ENCODE measurements at places on chromosomes 12 and 14.

DNA sequence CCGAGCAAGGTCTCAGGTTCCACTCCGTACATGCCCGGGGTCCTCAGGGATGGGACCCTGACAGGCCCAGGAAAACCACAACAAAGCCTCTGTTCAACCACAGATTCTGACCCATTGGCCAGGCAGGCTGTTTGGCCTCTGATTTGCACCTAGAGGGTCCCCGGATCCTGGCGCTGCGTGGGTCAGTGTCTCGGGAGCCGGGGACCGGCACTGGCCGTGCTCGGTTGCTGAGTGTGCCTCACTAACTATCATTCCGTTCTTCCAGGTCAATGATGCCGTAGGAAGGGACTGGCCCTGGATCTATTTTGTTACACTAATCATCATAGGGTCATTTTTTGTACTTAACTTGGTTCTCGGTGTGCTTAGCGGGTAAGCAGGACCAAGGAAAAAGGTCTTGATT, 290.2 kb upstream of the FKBP4 start:
- DNase-seq: no peak

DNA sequence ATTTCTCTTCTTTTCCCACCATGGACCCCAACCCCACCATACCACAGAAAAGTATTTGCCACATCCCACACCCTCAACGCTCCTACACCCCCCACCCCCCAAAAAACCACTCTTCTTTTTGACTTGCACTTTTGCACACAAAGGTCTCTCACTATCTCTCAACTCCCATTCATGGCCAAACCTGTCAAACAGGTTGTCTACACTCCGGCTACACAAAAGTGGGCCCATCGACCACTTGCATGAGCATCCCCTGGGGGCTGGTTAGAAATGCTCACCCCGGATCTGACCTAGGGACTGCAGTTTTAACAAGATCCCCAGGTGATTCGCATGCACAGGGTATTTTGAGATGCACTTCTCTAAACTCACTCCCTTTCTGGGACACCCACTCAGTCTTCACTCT, 248.2 kb downstream of the DPF3 start:
- no peak for DNase-seq

DNA sequence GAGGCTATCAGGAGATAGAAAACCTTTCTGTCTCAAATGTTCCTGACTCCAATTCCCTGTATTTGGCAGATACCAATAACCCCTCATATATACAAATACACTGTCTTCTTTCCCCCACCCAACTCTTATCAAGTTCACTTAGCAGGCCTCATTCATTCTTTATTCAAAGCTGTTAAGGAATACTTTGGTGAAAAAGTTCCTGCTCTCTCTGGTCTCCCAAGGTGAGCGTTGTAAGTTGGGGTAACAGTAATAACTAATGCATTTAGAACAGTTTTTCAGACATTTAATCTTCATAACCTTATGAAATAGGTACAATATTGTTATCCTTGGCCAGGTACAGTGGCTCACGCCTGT, 3.9 kb upstream of the GDF11 start:
- DNase-seq: no peak

DNA sequence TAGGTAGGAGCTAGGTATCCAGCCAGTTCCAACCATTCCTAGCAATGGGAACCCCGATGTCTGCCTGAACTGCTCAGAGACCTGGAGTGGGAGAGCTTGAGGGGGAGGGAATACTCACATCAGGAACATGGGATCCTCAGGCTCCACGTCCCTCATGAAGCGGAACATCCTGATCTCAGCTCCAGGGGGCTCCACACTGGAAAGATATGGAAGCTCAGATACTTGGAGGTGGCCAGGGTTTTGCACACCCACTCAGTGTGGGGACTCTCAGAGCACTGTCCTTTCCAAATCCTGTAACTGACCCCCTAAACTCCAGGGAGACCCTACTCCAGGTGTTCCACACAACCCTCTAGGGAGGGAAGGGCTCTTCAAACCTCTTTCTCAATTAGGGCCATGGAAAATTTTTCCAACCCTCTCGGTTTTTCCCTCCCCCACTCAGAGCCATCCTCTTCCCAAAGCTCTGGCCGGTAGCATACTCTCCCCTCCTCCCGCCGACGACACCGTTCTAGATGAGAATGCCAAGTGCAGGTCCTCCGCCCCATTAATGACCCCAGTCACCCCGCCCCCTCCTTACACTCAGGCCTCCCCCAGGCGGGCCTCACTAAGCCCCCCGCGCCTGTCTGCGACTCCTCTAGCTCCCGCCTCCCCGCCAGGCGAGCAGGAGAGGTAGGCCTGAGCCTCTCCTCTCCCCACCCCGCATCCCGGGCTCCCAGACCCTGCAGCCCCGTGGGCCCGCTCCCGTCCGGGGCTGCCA, 597 bp downstream of the MLF2 start:
- no peak for DNase-seq

- DNase-seq: no peak
Measured at GRCh38 chr12:25005376-25005775, 56.5 kb upstream of the BCAT1 start.

DNA sequence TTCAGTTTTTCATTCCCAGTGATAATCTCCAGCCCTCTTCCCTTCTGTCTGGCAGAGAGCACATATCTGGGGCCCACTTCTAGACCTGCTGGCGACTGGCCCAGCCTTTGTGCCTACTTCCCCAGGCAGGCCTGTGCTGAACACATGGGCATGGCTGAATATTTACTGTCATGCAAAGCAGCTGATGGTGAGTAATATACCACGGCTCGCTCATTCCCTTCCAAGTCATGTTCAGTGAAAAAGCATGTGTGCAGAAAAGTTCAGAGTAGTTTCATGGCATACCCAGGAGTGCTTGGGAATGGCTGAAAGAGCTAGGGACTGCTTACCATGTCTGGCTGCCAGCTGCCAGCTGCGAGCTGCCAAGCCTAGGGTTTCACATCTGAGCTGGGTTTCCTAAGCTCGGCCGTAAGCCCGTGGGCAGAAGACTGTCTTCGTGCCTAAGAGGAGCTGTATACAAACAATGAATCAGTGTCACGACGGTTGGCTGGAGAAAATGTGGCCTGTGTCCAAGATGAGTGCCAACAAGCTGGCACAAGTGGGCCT, 179.9 kb upstream of the PELI2 start:
- no peak for DNase-seq

DNA sequence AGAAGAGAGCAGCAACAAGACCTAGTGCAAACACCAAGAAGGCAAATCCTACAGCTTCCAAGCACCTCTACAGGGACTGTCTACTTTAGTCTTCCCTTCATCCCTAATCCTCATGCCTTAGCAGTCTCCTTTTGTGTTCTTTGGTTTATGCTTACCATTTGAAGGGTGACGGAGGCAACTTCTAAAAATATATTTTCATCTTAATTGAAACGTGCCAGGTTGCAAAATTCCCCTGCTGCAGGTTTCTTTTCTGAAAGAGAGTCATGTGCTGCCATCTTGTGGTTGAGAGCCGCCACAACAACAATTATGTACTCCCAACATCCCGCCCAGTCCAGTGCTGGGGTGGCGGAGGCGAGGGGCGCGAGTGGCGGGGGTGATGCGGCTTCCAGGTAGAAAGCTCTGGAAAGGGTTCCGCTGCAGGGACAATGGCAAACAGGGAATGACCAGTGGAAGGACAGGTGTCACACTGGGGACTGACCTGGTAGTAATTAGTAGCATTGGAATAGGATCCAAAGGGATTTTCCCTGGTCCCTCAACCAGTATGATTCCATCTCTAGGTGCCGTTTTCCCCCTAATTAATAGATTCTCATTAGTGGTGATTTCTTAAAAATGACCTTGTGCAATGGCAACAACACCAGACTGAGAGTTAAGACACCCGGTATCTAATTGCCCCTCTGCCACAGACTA, 80.3 kb upstream of the GNG2 start:
- DNase-seq: peak; percentile 51

DNA sequence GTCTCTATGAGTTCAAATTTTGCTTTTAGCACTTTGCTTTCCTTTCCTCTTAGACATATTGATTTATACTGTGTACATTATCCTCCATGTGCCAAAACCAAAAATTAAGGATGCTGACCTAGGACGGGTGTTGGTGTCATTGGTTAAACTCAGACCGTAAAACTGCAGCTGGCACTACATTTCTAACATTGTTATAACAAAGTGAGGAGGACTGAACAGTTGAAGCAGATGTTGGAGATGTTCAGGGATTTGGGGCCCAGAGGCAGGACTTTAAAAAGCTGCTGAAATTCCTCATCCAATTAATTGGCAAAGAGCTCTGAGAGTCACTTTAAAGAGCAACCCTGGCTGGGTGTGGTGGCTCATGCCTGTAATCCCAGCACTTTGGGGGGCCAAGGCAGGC, 72.4 kb downstream of the TMTC1 start:
- no peak for DNase-seq

DNA sequence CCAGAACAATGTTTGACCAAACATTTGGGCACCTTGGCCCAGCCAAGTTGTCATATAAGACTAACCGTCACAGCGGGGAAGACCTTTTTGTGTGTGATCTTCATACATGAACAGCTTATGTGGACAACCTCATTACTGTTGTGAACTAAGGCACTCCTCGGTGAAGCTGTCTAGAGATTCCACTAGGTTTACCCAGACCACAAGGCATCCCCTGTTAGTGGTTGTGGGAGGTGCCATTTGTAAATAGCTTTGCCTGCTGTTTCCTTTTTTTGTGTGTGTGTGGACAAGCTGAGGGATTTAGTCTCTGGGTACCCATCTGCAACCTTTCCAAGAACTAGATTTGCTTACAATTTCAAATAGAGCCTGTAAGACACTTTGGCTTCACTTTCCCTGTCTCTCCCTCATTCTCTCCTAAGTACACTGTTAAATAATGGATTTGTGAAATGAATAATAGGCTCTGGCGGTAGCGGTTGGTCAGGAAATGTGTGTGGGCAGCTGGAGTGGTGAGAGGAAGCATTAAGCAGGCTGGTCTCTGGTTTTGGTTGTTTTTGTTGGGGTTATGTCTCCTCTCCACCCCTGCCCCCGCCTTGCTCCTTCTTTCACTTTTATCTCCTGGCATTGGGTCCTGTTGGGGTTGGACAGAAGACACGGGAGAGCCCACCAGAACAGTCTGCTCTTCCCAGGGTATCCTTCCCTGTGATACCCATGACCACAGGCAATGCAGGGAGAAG, 727.6 kb downstream of the VRK1 start:
- DNase-seq: peak; percentile 34

DNA sequence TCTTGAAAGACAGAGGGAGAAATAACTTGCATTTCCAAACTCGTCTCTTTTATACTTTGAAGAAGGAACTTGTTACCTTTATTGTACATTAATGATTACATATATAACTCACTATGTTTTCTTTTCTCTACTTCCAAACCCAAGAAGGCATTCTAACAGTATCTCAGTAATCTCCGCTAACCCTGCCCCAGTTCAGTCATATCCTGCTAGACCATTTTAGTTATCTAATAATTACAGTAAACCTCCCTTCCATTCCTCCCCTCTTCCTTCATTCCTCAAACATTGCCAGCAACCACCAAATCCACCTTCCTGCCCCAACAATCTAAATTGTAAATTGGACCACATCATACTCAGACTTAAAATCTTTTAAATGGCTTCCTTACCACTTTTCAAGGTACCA, 30.6 kb downstream of the STK38L start:
- DNase-seq: no peak

DNA sequence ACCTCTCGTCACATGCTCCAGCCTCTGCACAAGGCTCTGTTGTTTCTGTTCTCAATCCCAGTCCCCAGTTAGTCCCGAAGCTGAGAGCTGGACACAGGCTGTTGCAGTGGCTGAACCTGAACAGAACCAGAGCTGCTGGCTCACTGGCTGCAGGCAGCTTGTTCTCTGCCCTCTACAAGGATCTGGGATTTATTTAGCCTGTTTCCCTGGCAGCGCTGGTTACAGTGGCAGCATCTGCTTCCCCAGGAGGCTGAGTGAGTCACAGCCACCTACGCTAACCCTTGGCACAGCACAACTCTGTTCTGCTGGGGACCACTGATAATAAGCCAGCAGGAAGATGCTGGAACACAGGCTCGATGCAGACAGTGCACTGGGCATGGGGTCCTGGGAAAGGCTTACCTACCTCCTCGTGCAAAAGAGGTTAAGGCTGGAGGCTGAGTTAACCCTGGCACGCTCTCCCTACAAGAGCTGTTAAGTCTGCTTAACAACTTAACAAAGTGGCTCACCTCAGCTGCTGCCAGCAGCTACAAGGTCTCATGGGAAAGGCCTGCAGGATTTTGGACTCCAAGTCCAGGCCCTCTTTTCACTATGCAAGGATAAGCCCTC, 299.6 kb downstream of the PCNX1 start:
- DNase-seq: no peak

GRCh38 chr12:50331745-50332144, 48.4 kb upstream of the LIMA1 start:
- no peak for DNase-seq

- peak; percentile 37 for DNase-seq
Measured at GRCh38 chr12:58443273-58443980, 476.9 kb downstream of the LRIG3 start.

DNA sequence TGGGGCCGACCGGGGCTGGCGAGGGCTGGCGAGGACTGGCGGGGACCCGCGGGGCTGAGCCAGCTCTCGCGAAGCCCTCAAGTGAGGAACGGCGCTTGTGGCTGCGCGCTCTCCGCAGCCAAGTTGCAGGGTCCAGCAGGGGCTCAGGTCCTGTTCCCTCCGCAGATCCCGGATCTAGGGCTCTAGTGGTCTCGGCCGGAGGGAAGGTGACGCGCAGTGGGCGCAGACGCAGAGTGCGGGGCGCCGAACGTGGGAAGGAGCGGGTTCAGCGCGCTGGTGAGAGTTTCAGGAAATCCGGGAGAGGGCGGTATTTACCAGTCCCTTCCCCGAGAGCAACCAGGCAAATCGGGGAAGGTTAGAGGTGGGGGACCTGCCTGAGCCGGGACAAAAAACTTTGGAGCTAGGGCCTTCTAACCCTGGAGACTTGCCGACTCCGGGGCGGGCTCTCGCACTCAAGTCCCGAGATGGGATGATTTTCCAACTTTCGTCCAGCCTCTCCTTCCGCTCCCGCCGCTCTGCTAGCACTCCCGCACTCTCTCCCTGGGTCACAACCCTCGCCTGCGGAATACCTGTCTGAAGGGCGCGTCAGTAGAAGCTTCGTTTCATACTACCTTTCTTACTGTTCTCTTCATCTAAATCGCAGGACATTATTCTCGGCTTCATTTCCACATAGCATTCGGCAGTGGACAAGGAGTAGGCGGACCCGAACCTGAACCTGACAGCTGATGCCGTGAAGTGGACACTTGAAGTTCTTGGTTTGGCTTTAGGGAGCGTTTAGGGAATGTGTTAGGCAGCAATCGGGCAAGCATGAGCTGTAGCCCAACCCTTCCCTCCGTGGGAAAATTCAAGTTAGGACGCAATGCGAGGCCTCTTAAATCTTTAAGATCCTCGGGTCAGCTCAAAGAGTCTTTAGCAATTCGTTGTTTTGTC, 13.6 kb upstream of the PAX9 start:
- DNase-seq: no peak

DNA sequence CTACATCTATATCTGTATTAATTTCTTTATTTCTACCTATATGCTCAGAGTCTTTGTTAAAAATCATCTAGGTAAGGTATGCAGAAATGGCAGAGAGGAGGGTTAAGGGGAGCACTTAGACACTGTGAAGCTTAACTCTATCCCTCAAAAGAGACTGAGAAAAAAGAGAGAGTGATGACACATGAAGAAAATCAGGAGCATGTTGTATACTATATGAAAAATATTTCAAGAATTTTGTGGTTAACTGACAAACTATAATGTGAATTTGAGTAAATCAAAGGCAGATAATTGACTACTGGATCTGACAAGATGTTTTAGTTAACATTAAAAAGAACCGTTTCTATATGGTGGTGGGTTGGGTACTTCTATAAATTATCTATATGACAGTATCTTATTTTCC, 1814.2 kb upstream of the SEL1L start:
- DNase-seq: no peak

- DNase-seq: no peak
Measured at GRCh38 chr12:3441435-3441834, 49.6 kb upstream of the PRMT8 start.

- DNase-seq: peak; percentile 16
Measured at GRCh38 chr12:4526923-4527546, 11.7 kb upstream of the RAD51AP1 start.

Data from Jurkat, Clone E6-1 (cell line).